CD4-positive, alpha-beta T cell treated with Interleukin-6 at 100 ng/mL for 8 hours (primary cell): ENCODE measurements at places on chromosomes 2 and 18.

DNA sequence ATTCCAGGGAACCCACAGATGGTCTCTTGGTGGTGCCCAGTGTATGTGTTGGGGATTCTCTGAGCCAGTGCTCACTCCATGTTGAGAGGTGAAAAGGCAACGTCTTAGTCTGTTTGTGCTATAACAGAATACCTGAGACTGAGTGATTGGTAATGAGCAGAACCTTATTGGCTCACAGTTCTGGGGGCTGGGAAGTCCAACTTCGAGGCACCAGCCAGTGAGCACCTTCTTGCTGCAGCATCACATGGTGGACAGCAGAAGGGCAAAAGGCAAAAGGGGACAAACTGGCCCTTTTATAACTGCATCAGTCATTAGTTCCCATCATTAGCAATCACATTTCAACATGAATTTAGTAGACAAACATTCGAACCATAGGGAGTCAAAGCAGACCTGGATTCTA lies 81.0 kb upstream of the SP3 start:
- no peak for DNase-seq

DNA sequence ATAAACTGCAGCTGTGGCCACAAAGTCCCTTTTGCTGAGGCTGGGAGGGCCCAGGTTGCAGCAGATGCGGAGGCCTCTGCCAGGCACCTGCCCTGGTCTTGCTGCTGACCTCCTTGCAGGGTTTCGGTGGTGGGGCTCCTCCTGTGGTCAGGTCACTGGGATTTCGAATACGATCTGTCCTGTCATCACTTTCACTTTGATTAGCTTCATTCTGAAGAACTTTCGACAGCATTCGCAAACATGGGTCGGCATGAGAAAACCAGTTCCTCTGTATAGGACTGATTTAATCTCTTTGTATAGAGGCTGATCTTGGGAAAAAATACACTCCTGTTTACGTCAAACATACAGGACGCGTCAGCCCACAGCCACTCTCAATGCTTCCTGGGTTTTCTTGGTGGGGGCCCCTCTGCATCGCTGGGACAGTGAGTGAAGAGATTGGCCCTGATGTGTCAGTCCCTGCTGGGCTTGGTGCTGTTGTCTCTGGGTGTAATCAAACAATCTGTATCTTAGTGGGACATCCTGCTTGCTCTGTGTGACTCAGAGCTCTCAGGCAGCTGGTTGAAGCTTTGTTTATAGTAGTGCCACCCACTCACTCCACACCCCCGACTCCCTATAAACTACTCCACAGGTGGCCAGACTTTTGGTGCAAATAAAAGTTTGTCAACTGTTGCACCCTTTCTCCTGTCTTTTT lies 209.4 kb upstream of the CXCR4 start:
- DNase-seq, result peak; percentile 86

GRCh38 chr2:36329251-36329650 lies 26.3 kb upstream of the CRIM1 start:
- no peak for DNase-seq

DNA sequence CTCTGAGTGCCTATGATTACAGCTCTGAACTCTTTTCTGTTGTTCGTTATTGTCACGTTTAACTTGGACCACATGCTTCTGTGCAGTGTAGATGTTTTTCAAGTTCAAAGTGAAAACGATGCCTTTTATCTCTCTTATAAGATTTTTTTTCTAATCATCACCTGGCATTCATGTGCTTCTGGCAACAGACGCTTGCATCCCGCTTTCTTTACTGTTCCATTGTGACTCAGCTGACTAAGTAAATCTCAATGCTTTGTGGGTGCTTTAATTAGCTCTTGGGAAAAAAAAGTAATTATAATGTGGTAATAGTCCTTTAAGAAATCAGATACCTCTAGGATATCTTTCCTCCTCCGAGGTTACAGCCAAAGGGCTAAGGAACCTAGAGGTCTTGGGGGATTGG lies 31.2 kb upstream of the RMP24 start:
- no peak for DNase-seq

GRCh38 chr18:62282188-62282629 lies 42.9 kb upstream of the TNFRSF11A start:
- no peak for DNase-seq

DNA sequence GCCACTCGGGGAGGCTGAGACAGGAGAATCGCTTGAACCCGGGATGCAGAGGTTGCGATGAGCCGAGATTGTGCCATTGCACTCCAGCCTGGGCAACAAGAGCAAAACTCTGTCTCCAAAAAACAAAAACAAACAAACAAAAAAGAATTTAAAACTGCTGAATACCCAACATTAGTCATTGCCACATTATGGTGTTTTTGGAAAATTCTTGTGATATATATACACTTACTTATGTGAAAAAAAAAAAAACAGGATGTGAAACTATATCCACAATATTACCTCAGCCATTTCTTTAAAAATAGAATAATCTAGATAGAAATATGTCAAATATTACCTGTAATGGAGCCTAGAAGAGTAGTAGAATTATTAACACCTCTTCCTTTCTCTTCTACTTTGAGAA lies 288.3 kb upstream of the FN1 start:
- no peak for DNase-seq

DNA sequence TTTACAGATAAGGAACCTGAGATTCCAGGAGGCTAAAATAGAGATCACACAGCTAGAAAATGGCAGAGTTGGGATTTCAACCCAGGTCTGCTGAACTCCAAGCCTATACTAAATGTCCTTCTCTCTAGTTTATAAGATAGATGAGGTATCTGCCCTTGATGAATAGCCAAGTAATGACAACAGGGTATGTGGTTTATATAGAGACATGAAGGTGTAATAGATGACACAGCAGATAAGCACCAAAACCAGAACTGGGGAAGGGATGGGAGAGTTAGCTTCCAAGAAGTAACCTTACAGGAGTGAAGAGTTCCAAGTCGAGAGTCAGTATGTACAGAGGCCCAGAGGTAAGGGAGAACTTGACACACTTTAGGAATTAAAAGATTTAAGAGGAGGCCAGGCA lies 104.7 kb upstream of the UBXN4 start:
- DNase-seq, result no peak

- no peak for DNase-seq
These were observed 98.9 kb upstream of the CHRNA1 start for GRCh38 chr2:174863183-174863582.

DNA sequence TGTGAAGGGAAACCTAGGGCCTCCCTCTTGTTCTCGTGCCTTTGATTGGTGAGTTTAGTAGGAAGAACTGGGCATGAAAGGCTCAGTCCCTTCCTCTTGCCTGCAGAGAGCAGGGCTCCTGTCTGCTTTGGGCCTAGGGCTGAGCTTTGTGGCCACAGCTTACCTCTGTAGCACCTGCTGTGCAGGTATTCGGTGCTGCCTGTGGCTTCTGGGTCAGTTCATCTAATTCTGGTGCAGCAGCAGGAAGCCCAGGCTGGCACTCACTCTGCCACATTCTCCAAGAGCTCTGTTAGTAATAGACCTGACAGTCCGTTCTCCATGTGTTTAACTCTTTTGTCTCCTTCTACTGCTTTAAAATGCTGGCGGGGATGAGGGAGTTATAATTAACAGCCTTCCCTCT lies 96.5 kb downstream of the DLGAP1 start:
- no peak for DNase-seq

- DNase-seq, result no peak
These were observed 24.9 kb downstream of the CCBE1 start for GRCh38 chr18:59672235-59672711.

DNA sequence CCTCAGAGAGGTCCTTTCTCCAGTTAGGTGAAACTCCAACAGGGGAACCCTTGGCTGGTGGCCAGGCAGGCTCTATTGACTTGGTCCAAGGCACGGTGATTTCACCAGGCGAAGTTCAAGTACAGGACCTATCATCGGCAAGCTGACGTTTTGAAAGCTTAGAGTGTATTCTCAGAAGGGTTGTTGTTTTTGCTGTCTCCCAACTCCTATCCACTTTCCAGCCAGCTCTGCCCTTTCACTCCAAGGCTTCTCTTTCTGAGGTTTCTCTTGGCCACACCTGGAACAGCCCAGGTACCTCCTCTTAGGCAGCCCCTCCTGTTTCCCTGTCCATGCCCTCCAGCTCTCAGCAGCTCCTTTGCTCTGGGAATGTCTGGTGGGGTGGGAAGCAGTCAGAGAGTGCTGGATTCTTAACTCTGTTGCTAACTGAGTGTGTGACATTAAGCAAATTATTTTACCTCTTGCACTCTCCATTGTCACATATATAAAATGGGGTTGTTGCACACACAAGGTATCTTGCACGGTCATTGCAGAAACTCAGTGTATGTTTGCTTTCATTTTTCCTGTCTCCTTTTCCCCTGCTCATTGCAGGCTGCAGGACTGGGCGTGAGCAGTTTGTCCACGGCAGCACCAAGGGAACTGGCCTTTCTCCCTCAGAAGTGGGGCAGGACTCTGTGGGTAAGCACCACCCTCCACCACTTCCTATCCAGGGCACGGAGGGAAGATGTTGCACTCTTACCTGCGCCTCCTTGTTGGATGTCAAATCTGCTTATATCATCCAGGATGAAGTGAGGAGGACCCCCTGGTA lies 30.2 kb downstream of the CAPN13 start:
- DNase-seq, result no peak

GRCh38 chr2:47072728-47073191 lies 82.3 kb downstream of the STPG4 start:
- no peak for DNase-seq

DNA sequence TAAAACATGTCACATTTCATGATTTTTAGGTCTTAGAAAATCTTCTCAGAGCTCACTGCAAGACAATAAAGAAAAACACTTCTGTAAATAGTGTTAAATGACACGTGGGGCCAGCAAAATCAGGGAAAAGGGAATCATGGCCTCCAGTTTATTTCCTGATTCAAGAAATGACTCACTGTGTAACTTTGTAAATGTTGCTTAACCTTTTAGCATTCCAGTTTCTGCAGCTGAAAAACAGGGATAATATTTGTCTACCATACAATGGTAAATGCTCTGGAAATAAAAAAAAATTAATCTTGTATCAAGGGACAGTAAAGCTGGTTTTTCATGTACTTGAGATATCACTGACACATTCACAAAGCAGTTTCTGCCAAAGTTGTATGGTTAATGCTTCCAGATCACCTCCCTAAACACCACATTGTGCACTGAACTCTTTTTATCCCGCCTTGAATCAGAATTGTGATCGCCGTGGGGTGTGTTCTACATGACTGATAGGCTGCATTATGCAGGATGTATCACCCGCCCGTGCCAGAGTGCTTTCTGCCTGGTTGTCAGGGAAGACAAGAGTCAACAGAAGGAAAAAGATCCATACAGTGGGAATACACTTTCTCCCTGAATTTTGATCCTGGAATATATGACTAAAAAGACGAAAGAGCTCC lies 238.8 kb downstream of the IKZF2 start:
- no peak for DNase-seq

- no peak for DNase-seq
These were observed 104.6 kb upstream of the KLHL29 start for GRCh38 chr2:23280401-23280800.

GRCh38 chr18:12621742-12622306 lies 36.1 kb downstream of the SPIRE1 start:
- DNase-seq, result no peak

DNA sequence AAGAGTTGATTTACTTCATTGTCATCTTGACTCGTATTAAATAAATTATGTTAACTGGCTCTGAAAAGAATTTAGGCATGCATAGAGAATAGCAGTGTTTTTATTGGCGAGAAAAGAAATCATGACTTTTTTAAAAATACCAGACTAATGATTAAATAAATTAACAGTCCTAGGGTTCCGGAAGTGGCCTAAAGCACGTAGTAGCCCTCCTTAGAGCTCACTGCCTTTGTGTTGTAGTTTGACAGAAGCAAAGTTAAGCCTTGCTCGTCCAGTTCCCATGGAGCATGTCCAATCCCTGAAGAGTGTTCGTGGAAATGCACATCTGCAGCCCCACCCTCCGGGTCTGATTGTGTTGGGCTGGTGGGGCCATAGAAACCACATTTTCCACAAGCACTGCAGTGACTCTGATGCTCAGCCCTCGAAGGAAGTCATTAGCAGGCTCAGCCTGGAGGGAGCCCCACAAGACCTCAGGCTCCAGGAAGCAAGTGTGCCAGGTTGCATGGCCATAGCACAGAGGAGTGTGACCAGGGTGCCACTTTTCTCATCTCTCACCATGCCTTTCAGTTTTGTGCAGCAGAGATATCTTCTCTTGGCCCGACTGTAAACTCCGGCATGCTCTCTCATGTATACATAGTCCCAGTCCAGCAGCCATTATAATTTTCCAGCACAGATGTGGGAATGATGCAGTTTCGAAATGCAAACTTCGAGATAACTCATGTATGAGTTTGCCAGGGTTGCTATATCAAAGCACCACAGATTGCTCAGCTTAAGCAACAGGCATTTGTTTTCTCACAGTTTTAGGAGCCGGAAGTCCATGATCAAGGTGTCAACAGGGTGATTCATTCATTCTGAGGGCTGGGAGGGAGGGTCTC lies 188.6 kb upstream of the SH3BP4 start:
- no peak for DNase-seq

DNA sequence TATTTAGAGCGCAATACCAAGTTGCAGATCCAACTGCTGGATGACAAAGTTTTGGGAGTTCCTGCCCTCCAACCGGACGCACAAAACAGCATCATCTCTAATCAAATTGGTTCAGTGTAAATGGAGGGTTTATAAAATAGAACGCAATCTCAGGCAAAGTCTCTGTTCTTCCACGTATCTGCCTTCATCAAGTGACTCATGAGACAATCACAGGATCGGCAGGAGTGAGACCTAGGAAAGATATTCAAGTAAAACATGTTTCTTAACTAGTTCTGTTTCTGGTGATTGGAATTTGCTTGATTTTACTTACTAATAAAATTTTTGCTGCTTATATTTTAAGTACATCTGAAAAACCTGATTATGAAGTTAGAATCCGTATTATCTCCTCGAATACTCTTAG lies 7.6 kb downstream of the FZD5 start:
- no peak for DNase-seq

GRCh38 chr2:45681675-45682074 lies 30.2 kb downstream of the PRKCE start:
- no peak for DNase-seq

DNA sequence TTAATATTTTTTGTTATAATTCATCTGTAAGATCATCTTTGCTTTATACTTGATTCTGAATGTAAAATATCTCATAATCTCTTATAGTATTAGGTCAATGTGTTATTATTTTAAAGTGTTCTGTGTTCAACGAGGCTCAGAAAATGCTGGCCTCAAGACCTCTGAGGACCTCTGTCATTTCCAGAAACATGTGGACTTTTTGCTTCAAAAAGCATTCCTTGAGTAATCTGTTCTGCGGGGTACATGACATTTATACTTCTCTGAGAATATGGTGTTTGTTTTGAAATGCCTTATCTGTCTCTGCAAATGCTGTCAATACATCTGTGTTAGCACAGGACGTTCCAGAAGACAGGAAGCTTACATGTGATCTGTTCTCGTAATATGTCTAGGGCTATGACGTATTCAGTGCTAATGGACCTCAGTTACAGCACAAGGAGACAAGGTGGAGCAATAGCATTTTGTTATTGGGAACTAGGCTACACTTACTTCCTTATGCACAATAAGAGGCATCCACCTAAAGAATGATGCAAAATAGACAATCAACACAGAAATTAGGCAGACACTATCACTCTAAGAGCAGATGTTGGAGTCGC lies 37.6 kb upstream of the IL1RL1 start:
- no peak for DNase-seq

- DNase-seq, result no peak
These were observed 196.5 kb downstream of the SATB2 start for GRCh38 chr2:199261239-199261638.
